ENCODE measurements at places on chromosomes 5 and 9. TPM values are rescaled to one million over a fixed set of nuclear protein-coding genes. Genes with fewer than 3 reads are reported as not detected.

Gene RASGEF1C
- total RNA-seq = not detected

Gene FUT7
- not detected for total RNA-seq

DNA sequence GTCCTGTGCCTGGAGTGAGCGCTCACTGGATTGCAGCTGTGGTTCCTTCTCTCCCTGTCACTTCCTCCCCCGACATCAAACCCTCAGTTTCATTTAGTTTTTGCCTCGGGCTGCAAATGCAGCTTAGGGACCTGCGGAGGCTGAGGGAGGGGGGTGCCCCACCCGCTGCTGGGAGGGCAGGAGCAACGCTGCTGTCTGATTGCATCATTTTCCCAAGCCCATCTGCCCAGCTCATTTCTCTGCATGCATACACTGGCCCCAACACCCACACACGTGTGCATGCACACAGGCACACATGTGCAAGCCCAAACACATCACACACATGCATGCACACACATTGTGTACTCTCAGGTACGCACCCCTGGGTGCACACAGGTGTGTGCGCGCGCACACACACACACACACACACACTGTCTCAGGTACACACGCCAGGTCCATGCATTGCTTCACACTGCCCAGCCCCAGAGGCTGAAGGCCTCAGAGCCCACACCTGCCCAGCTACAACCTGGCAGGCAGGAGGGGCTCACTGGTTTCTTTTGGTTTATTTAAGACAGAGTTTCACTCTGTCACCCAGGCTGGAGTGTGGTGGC lies 3.4 kb downstream of the ASS1 start:
- no peak for DNase-seq

- DNase-seq = no peak
Observed at GRCh38 chr5:159489779-159490178, 159.5 kb upstream of the IL12B start.

DNA sequence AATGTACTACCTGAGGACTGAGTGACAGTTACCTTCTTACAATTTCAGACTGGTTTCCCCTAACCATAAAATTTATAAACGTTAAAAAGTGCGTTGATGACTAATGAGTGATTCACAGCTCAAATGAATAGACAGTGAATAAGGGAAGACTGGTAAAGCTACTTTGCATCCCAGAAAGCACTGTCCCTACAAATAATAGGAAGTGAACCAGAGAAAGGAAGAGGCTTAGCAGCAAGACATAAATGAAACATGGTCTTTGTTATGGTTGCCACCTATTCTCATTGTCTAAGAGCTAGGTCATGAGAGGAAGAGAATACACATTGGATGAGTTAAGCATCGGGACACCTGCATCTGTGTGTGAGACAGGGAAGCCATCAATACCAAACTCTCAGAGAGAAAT lies 849.2 kb downstream of the TAF11L14 start:
- DNase-seq = no peak

GRCh38 chr9:5971740-5972139 lies 43.7 kb downstream of the RANBP6 start:
- DNase-seq = no peak

- no peak for DNase-seq
Observed at GRCh38 chr5:15069407-15069905, 197.9 kb upstream of the ANKH start.

Gene PAX5
- total RNA-seq = not detected

- DNase-seq = no peak
Observed at GRCh38 chr9:113795811-113796392, 80.2 kb upstream of the ZNF618 start.

Gene SYNPO
- total RNA-seq = 73.9 TPM

GRCh38 chr9:107751567-107752210 lies 262.1 kb upstream of the KLF4 start:
- DNase-seq = peak; percentile 55

- no peak for DNase-seq
Observed at GRCh38 chr9:109085510-109085909, 34.2 kb downstream of the TMEM245 start.

GRCh38 chr5:1779782-1780613 lies 19.6 kb downstream of the MRPL36 start:
- no peak for DNase-seq

Gene TPM2
- total RNA-seq = 559 TPM

Gene DCTN4
- 93.0 TPM for total RNA-seq

- DNase-seq = no peak
Observed at GRCh38 chr5:167008705-167009104, 1282.7 kb upstream of the WWC1 start.

- DNase-seq = no peak
Observed at GRCh38 chr9:89970701-89971100, 365.9 kb downstream of the GADD45G start.

DNA sequence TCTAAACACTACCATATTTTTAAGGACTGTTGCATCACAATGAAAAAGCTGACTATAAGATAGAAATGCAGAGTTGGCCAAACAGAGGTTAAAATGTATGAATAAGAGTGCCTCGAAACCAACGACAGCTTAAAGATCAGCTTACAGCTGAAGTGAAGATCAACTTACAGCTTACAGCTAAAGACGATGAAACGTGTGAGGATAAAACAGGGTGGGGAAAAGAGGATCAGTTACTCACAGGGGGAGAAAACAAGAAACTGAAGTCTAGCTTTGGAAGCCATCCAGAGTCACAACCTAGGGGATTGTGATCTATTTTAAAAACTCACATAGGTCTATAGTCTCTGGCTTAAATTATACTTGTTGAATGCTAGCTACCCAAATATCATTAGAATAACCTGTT lies 220.0 kb downstream of the SNCAIP start:
- no peak for DNase-seq

Gene PSAT1
- 139 TPM for total RNA-seq

DNA sequence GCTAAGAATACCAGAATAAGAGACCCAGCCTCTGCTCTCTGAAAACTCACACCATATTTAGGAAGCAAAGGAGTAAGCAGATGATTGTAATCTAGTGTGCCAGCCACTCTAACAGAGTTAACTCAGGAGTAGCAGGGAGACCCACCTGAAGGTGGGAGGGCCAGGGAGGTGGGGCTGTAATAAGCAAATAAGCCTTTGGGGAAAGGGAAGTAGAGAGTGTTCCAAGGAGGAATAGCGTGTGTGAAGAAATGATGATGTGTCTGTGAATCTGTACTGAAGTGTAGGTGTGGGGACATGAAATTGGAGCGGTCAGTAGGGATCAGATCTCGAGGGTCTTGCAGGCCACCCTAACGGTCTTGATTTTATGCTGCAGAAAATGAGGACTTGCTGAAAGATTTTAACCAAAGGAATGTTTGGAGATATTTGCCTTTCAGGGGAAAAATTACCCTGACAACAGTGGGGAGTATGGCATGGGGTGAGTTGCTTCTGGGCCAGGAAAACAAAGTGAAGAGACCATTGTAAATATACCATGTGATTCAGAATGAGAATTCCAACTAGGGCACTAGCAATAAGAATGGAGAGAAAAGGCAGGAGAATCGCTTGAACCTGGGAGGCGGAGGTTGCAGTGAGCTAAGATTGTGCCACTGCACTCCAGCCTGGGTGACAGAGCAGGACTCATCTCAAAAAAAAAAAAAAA lies 44.1 kb upstream of the FSD1L start:
- no peak for DNase-seq

Gene PRLR
- total RNA-seq = 6.2 TPM

DNA sequence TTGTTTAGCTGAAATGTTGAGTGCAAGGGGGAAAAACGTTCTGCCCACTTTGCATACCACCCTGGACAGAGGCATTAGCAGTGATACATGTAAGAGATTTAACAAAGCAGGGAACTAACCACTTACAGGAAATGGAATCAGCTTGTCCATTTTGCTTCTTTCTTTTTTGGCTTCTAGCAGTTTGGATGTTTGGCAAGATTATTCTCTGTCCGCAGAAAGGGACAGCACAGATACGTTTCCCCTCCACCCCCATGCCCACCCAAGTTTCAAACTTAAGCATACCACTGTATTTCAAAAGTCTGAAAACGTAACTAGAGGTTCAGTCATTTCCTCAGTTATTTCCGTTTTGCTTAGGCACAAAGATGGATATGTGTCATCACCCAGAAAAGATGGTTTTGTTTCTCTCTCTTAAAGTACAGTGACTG lies 118.4 kb downstream of the GDNF start:
- DNase-seq = no peak

DNA sequence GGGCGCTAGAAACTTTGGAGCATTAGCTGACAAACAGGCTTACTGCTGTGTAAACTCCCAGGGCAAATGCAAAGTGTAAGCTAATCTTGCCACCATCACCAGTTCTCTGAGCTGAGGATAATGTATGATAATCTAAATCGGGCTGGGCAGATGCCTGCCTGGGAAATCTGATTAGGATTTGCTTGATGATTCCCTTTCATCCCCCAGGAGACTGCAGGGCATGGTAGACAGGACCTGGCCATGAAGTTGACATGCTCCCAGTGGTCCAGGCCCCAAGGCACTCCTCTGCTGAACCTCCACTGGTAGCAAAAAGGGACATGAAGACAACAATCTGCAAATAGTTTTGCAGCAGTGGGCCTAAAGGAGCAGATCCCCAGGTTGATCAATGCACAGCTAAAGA lies 317.5 kb downstream of the SPOCK1 start:
- DNase-seq = no peak

Gene PLAC8L1
- 1.1 TPM for total RNA-seq

Gene C8G
- total RNA-seq = 1.6 TPM

Gene ADAM19
- total RNA-seq = 17.4 TPM

DNA sequence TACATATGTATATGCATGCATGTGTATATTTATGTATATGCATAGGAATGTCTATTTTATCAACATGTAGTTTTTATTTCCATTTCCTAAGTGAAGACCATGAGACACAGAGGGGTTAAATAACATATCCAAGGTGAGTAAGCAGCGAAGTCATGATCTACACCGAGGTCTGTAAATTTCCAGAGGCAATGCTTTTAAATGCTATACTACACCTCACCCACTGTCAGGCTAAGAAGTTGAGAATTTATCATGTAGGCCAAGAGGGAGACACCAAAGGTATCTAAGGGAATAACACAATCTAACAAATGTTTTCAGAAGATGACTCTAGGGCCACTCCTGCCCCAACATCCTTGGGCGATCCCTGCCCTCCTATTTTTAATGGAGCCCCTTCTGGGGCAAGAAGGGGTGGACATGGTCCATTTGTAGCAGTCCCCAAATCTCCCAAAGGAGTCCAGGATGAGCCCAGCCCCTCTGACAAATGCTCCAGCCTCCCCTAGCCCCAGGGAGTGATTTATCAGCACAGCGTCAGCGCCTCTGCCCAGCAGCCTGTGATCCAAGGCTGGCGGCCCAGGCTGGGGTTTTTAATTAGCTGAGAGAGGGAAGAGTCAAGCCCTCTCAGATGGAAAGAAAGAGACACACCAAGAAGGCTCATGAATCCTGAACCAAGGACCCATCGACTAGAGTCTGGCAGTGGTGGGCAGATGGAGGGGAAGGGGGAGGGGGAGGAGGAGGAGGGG lies 339.9 kb downstream of the ASTN2 start:
- DNase-seq = no peak

Measured in ureter (tissue), 1 donor.